Colonic mucosa (tissue), 4 donors: ENCODE measurements at places on chromosomes 1 and 21. TPM values are rescaled to one million over a fixed set of nuclear protein-coding genes. Genes with fewer than 3 reads are reported as not detected.

DNASE2B gene
- total RNA-seq: 1.2 TPM

KRTAP12-1 gene
- total RNA-seq: not detected

NOS1AP gene
- 14.4 TPM for total RNA-seq

CLDN17 gene
- not detected for total RNA-seq

RPE65 gene
- not detected for total RNA-seq

ACKR1 gene
- 11.6 TPM for total RNA-seq

PDE4B gene
- 5.7 TPM for total RNA-seq

ARHGAP30 gene
- total RNA-seq: 3.5 TPM

ELAPOR1 gene
- 110 TPM for total RNA-seq

OR2G6 gene
- not detected for total RNA-seq

C4BPA gene
- total RNA-seq: 1.9 TPM

NLRP3 gene
- total RNA-seq: 0.22 TPM

AMY1B gene
- total RNA-seq: not detected

LCE3E gene
- total RNA-seq: not detected

SAMD11 gene
- 4.2 TPM for total RNA-seq

HCRTR1 gene
- not detected for total RNA-seq

CD1E gene
- 0.24 TPM for total RNA-seq

ARMH1 gene
- total RNA-seq: 1.3 TPM

RCAN1 gene
- 38.0 TPM for total RNA-seq

SLC6A9 gene
- 21.7 TPM for total RNA-seq

INAVA gene
- 127 TPM for total RNA-seq

ZNF687 gene
- total RNA-seq: 28.4 TPM

TDRD5 gene
- total RNA-seq: 0.80 TPM

CELA3A gene
- total RNA-seq: 25.0 TPM

PIP5K1A gene
- 33.3 TPM for total RNA-seq

HAO2 gene
- not detected for total RNA-seq

GOLT1A gene
- 13.6 TPM for total RNA-seq

MIXL1 gene
- total RNA-seq: not detected

DNAI4 gene
- total RNA-seq: 11.4 TPM

GPR3 gene
- total RNA-seq: 0.49 TPM

SLC37A1 gene
- 98.5 TPM for total RNA-seq

UHMK1 gene
- 59.0 TPM for total RNA-seq

GFI1 gene
- 8.7 TPM for total RNA-seq

ITGB3BP gene
- 14.5 TPM for total RNA-seq

LYPD8 gene
- 310 TPM for total RNA-seq

DNAJC28 gene
- 2.8 TPM for total RNA-seq

SPRR2A gene
- not detected for total RNA-seq

TM2D1 gene
- total RNA-seq: 47.4 TPM

PGBD5 gene
- 6.4 TPM for total RNA-seq

TTLL7 gene
- 4.1 TPM for total RNA-seq

KCNJ6 gene
- 0.21 TPM for total RNA-seq

FALEC gene
- not detected for total RNA-seq

GIPC2 gene
- total RNA-seq: 35.4 TPM

TCHHL1 gene
- total RNA-seq: not detected

S1PR1 gene
- total RNA-seq: 10.7 TPM

CTH gene
- 16.6 TPM for total RNA-seq

CYP2J2 gene
- total RNA-seq: 39.2 TPM

POLR3GL gene
- total RNA-seq: 12.6 TPM

NHLH1 gene
- 0.12 TPM for total RNA-seq

PLA2G2D gene
- total RNA-seq: 0.25 TPM

TSACC gene
- not detected for total RNA-seq

PLEKHA6 gene
- 84.5 TPM for total RNA-seq

OR10Z1 gene
- not detected for total RNA-seq

TLCD4 gene
- total RNA-seq: 46.0 TPM

MRPL24 gene
- total RNA-seq: 39.1 TPM

AIM2 gene
- 0.69 TPM for total RNA-seq

GUCA2B gene
- 27.7 TPM for total RNA-seq

KCNA2 gene
- total RNA-seq: 0.61 TPM
